Skeletal muscle cell (primary cell): ENCODE measurements at places on chromosomes 5 and 9.
A peak's percentile ranks its signal among the peaks of the same experiment; 100 is the strongest.

- no peak for DNase-seq
These were observed 372.3 kb downstream of the CDH18 start for GRCh38 chr5:19615661-19616060.

GRCh38 chr9:136341769-136342168 lies 14.4 kb downstream of the GPSM1 start:
- DNase-seq = no peak

DNA sequence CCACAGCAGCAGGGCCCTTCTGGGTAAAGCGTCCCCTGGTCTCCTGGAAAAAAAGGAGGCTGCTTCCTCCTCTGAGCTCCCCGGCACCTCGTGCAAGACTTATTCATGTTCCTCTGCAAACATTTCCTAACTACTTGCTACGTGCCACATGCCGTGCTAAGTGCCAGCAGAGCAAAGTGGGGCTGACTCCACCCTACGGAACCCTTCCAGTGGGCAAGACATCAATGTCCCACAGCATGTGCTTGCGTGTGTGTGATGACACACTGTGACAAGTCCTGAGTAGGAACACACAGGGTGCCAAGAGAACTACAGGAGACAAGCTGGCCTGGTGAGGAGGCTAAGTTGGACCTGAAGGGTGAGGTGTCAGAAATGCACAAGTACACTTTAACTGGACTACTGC lies 57.4 kb downstream of the SEMA4D start:
- DNase-seq = no peak

- DNase-seq = no peak
These were observed 4.9 kb downstream of the DAPK1 start for GRCh38 chr9:87502391-87503221.

DNA sequence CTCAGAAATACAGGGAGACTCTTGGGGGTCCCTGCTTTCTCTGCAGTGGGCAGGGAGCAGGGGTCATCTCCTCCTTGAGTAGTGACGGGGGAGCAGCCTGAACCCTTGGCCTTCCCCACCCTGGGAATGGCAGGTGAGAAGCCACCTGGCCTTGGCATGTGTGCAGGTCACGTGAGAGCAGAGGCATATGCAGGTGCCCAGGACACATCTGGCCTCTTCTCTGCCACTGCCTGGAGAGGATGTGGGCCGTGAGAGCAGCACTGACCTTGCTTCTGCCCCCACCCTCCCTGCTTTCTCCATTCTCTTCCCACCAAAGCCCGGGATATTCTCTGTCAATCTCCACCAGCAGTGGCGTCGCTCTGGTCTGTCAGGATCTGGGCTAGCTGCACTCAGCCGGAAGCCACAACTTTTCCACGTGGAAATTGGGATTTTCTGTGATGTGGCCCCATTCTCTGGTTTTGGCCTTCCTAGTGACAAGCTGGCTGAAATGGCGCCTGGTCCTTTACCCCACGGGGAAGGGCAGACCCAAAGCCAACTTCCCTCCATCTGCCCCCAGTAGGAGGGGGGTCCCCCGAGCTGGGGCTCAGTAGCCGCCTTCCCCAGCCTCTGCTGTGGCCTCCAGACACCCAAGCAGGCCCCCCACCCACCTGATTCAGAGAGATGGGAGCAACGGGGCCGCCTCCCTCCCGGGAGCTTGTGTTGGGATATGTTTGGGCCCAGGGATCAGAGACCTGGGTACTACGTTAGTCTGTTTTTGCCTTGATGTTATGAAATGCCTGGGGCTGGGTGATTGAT lies 70.4 kb upstream of the FCN1 start:
- no peak for DNase-seq

DNA sequence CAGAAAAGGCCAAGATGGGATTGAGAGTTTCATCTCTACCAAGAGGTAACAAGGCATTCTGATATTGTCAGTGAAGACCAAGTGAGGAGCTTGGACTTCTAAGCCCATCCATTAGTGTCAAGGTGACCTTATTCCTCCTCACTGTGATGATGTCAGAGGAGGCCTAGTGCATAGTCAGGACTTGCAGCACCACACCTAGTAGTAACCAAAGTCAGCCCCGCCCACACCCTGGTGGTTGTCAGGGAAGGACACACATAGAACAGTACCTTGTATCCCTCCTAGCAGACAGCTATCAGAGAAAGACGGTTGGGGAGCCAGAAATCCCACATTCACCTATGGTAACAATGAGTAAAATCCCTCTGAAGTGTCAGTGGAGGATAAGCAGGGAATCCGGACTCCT lies 111.7 kb downstream of the AP3B1 start:
- no peak for DNase-seq

DNA sequence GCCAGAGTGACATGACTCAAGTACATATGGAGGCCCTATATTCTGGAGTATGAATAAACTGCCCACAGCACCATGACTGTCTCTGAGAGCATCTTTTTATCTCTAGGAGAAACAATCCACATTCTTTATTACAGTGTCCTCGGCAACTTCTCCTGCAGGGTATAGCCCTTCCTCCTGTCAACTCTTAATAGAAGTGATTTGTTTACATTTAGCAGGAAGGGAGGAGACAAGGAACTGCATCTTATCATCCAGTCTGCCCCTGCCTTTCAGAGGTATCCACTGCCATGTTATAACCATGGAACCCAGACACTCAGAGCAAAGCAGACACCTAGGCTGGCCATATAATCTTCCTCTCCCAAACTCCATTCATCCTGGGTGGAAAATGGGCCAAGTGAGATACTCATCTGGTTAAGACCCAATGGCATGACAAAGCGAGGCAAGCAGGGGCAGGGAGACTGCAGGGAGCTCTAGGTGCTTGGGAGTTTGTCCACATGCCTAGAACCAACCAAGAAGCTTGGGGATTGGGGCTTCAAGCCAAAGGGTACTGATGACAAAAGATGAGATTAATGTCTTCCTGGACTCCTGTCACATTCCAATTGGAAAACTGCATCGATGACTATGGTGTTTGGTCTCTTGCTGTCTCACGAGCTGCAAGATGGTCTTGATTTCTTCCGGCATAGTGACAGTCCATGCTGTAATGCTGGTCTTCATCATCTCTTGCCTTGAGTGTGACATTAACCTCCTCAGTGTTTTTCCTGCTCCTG lies 620.5 kb upstream of the KLF4 start:
- DNase-seq = no peak

- no peak for DNase-seq
These were observed 55.2 kb downstream of the CRB2 start for GRCh38 chr9:123411191-123411590.

GRCh38 chr5:151093476-151093889 lies 12.6 kb upstream of the TNIP1 start:
- DNase-seq = peak; percentile 93

DNA sequence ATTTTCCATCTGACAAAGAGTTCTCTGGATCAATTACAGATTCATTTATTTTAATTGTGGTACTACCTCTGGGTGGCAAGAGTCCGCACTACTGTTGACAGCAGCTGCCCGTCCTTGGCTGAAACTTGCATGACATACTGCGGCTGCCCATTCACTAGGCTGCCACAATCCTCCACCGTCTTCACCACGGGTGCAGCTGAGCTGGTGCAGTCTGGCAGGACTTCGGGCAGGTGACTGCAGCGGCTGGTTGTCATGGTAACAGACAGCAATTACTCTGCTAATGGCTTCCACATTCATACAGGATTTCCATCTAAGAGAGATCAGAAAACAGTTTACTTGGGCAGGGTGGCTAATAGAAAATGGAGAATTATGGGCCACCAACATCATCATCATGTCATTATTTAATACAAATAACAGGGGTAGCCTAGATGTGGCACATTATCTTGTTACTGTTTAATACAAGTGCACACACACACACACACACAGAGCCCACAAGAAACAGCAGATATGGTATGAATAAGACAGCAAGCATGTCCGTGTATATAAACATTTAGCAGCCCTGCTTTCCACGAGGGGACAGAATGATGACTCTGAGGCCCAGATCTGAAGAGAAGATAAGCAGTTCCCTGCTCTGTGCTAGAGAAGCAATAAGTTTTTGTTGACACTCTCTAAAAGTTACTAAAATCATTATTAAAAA lies 112.3 kb downstream of the MARCHF3 start:
- peak; percentile 14 for DNase-seq

DNA sequence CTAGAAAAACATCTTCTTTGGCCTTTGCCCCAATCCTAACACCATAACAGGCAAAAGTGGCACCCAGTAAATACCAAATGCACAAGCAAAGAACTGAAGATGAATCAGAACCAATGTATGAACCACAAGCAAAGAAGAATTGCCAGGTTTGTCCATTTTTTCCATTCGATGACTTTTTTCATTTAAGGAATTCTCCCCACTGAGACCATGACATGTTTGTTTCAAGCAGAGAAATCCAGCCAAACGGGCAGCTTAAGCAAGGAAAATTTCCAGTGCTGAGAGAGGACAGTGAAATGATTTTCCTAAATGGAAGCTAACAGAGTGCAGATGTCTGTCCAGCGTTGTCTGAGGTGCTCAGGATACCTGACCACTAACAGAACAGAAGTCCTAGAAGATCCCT lies 203.7 kb downstream of the ADAMTS12 start:
- no peak for DNase-seq

DNA sequence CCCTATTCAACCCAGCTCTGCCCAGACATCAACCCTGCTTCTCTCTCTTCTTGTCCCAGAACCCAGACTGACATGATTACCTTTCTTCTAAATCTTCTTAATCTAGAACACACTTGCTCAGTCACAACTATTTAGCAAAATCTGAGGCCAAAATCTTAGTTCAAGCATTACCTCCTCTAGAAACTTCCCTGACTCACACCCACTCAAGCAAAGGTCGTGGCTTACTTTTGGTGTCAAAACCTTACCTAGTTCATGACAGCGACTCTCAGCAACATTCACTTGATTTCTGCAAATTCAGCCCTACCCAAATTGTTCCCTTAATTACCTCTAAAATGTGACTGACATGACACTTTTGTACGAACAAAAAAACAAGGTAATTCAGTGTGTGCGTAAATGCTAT lies 130.2 kb downstream of the TLE1 start:
- DNase-seq = no peak

DNA sequence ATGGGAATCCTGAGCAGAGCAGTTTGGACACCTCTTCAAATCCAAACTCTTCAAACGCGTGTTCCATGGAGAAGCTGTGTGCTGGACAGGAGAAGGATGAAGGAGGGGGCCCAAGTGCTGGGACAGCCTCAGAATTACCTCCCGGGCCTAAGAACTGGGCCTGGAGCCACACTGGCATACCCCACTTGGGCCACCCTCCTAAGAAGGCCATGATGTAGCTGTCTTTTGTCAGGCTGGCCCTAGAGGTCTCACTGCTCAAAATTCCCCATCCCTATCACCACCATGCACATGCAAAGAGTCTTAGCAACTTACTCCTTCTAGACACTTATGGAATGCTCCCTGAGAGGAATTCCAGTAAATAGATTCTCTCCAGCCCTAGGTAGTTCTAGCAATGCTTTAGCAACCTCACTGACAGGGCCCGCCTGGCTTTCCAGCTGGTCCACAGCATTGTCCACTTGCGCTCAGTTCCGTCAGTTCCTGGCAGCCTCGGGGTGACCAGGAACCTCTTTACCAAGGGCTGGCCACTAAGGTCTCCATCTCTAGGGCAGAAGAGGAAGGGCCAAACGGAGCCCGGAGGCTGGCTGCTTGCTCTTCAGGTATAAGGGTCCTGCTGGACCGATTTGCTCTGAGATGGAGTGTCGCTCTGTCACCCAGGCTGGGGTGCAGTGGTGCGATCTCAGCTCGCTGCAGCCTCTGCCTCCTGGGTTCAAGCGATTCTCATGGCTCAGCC lies 75.3 kb downstream of the RGS3 start:
- DNase-seq = no peak

DNA sequence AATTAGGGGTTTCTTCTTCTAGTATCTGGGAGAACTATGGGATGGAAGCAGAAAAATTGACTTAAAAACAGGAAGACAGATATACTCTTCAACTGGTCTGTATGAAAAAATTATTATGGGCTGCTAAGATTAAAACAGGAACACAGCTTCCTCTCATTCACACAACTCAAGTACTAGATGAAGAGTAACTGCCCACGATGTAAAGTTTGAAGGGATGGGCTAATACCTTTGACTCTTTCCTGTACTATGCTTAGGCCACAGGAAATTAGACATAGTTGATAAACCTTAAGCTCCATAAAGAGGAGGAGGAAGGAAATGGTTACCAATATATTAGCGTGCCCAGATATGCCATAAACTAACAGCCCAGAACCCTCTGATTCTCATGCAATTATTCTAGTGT lies 88.6 kb downstream of the ANKRD31 start:
- no peak for DNase-seq

GRCh38 chr5:150637245-150638052 lies 3.0 kb upstream of the SYNPO start:
- DNase-seq = peak; percentile 54

DNA sequence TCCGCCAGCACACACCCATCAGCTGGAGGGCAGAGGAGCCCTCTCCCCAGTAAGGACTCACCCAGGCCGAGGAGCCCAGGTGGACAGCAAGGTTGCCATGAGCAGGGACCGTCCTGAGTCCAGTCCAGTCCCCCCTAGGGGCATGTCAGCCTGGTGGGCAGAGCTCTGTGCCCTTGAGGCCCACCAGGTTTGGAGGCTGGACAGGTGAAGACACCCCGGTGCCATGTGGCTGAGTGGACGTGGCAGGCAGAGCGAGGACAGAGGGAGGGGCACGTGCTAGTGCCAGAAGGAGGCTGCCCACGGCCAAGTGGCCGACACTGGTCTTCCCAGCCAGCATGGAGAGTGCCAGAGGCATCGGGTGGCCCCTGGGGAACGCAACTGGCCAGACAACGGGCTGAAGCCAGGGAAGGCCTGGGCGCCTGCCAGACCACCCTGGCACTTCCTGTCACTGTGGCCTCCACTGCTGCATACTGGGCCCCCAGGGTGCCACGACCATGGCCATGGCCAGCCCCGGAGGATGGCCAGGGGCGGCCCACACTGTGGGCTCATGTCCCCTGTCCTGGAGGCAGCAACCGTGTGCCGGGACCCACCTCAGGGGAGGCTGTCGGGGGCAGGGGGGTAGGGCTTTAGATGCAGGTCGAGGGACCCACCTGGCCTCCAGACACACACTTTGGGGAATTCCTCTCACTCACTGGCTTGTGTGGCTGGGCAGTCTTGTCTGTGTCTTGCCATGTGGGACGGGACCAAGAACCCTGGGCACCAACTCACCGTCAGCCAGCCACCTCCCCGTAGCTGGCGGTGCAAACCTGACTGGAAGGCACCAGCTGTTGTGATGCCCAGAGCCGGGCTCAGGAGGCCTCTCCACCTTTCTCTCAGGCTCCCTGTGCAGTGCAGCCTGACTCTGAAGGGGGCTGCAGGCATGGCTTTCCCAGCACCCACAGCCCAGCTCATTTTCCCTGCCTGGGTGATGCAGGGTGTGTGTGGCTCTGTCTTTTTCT lies 42.3 kb upstream of the LPCAT1 start:
- DNase-seq = no peak
